Omental fat pad (tissue), 4 donors: ENCODE measurements at places on chromosomes 13 and 19. TPM values are rescaled to one million over a fixed set of nuclear protein-coding genes. Genes with fewer than 3 reads are reported as not detected.

DNA sequence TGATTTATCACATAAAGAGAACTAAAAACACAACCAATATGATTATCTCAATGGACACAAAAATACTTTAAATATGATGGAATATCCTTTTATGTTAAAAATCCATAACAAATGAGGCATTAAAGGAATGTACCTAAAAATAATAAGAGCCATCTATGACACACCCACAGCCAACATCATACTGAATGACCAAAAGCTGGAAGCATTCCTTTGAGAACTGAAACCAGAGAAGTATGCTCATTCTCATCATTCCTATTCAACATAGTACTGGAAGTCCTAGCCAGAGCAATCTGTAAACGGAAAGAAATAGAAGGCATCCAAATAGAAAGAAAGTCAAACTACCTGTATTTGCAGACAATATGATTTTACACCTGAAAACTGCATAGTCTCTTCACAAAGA lies 671.0 kb downstream of the SLITRK1 start:
- no peak for DNase-seq

Gene FFAR1
- total RNA-seq: not detected

Gene ANKRD24
- 1.2 TPM for total RNA-seq

Gene NLRP7
- not detected for total RNA-seq

DNA sequence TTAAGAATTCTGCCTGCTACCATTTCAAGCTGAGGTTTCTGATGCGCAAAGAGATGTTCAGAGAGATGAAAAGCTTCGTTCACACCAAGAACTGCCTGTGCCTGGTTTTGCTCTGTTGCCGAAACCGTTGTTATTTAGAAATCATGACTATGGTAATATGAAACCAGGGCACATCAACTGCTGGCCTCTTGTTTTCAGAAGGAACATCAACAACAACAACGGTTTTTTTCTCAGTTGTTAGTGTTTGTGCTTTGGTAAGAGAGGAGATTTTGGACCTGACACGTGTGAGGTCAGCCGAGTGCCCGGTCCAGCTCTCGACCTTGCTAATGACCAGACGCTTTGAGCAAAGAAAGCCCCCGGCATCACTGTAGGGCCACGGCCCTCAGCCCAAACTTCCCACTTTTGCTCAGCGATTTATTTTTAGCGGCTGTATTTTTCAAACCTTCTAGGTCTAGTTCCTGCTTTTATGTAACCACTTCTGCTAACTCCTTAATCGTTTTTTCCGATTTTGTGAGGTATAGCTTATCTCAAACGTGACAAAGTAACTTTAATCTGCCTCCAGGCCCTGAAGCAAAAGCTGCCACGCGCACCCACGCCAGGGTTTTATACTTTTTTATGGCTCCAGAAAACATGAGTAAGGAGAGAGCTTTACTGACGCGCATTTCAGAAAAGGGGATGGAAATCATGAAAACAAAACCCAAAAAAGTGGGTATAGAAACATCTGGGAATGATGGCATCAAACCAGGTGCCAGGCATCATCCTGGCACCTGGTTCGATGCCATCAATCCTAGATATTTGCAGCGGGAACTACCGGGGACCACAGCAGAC lies 42.0 kb downstream of the KLF2 start:
- no peak for DNase-seq

- no peak for DNase-seq
Observed at GRCh38 chr19:35438096-35438495, 10.0 kb upstream of the FFAR2 start.

- DNase-seq: no peak
Observed at GRCh38 chr13:37090912-37091311, 14.6 kb downstream of the CSNK1A1L start.
